ENCODE measurements at places on chromosomes 16 and 17.

DNA sequence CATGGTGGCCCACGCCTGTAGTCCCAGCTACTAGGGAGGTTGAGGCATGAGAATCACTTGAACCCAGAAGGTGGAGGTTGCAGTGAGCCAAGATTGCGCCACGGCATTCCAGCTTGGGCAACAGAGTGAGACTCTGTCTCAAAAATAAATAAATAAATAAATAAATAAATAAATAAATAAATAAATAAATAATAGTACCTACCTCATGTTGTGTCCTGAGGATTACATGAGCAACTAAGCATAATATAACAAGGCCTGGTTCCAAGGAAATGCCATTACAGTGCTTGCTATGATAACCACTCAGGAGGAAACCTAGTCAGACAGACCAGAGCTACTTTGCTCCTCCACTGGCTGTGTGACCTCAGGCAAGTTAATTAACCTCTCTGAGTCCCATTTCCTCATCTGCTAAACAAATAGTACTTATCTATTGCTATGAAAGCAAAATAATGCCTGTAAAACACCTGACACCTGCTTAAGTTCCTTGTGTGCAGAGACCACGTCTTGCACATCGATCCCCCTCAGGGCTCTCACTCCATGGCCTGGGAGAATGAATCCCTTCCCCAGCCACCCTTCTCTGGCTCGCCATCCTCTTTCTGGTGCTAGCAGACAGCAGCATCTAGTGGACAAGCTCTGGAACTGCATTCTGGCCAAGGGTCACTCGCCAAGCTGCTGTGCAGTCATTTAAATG is 7.5 kb downstream of the EPOP start:
- DNase-seq, result peak; percentile 78

GRCh38 chr17:9116861-9117568 is 95.7 kb downstream of the NTN1 start:
- no peak for DNase-seq

DNA sequence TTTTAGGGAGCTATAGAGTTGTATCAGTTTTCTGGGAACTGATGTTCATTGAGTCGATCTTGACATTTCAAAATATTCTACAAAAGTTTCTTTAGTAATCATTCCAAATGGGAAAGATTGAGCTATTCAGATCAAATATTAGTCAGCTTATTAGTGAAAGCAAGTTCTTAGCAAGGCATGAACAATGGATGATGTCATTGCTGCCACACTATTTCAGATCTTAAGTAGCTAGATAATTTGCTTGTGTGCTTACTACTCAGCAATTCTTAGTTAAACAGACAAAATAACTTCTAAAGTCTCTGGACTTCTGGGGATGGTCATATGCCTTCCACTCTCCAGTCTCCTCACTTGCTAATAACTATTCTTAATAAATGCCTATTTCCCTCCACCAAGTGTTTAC is 69.0 kb upstream of the CDH8 start:
- no peak for DNase-seq

GRCh38 chr17:60154616-60155426 is 5.0 kb downstream of the CA4 start:
- no peak for DNase-seq

DNA sequence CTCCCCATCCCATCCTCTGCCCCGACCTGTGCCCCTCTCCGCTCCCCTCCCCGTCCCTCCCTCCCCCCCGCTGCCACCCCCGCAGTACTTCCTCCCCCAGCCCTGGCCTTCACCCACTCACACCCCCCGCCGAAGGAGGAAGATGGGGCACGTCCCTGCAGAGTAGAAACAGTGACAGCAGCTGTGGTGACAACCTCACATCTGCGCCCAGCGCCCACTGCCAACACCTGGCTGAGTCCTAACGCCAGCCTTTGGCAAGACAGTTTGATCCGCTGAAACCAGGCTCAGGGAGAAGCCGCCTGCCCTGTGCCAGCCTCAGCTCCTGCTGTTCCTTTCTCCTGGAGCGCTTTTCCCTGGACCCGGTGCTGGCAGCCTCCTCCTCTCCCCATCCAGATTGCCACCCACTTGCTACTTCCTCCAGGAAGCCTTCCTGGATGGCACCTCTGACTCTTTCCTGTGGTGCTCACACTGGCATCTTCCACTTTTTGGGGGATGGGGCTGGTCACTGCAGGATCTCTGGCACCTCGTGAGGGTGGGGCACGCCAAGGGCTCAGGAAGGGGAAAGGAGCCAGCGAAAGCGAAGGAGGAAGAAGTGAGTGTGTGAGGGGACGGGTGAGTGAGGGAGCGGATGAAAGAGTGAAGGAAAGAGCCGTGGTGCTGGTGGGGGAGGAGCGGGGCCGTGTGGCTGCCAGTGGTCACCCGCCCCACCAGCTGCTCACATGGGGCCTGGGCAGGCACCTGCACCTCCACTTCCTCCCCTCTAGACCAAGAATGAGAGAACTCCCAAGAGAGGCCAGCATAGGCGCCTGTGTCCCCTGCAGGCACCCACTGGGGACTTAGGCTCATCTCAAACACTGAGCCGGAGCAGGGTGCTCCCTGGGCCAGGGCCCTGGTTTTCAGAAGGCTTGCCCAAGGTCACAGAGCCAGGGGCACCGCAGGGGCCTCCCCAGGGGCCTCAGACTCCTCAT is 27.0 kb downstream of the ZFPM1 start:
- DNase-seq, result peak; percentile 78

GRCh38 chr17:37082311-37082860 is 133.6 kb downstream of the AATF start:
- no peak for DNase-seq

DNA sequence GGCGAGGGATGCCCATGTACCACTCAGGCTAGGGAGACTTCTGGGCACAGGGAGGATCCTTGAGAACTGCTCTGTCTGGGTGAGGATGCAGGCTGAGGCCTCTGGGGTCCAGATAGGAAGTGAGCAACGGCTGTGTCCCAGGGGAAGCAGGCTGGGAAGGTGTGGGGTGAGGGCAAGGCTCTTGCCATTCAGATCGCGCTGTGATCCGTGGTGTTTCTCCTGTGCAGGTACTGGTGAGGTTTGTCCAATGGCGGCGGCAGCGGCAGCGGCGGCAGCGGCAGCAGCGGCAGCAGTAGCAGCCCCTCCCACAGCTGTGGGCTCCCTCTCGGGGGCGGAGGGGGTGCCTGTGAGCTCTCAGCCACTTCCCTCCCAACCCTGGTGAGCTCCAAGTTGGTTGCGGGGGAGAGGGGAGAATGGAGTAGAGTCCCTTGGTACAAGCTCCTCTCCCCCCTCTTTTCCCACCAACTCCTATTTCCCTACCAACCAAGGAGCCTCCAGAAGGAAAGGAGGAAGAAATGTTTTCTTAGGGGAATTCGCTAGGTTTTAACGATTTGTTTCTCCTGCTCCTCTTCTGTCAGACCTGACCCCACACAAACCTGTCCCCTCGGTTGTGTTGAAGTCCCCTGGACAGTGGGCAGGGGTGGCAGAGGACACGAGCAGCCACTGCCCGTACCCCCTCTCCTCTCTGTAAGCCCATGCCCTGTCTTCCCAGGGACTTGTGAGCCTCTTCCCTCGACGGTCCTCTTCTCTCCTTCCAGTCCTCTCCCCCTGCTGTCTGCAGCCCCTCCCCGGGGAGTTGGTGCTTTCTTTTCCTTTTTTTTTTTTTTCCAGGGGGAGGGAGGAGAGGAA is 1.9 kb upstream of the PRRT2 start:
- peak; percentile 43 for DNase-seq

DNA sequence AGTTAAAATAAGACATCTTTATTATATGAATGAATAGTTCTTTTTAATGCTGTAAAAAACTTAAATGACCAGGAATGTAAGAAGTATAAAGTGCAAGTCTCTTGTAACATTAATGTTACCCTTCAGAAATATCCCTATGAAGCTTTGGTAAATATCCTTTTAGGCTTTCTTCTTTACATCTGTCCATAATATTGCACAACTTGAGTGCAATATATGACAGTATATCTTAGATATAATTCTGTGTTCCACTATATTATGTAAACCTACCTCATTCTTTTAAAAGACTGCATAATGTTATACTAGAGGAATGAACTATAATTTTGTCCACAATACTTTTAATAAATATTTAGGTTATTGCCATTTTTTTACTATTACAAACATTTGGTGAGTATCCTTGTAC is 81.1 kb downstream of the EFCAB13 start:
- no peak for DNase-seq
